ENCODE measurements at places on chromosomes 2 and 18. TPM values are rescaled to one million over a fixed set of nuclear protein-coding genes. Genes with fewer than 3 reads are reported as not detected.

The SOWAHC gene
- total RNA-seq: 29.5 TPM

The IL36A gene
- not detected for total RNA-seq

The TEKT4 gene
- total RNA-seq: not detected

The GALNT14 gene
- total RNA-seq: 0.86 TPM

The TCF23 gene
- under 0.01 TPM for total RNA-seq

The DYNAP gene
- total RNA-seq: not detected

The SCRN3 gene
- 34.6 TPM for total RNA-seq

The GCFC2 gene
- 22.5 TPM for total RNA-seq

The KLHL41 gene
- 0.91 TPM for total RNA-seq

The ESPNL gene
- 1.3 TPM for total RNA-seq

The LRATD1 gene
- under 0.01 TPM for total RNA-seq

The CFC1 gene
- total RNA-seq: not detected

The TUBA3D gene
- total RNA-seq: not detected

The CD8A gene
- total RNA-seq: not detected

The SP9 gene
- not detected for total RNA-seq

The NT5C1B gene
- total RNA-seq: not detected

The PAX3 gene
- 0.11 TPM for total RNA-seq

The KIAA1328 gene
- total RNA-seq: 14.8 TPM

Data from articular chondrocyte of knee joint (primary cell).